ENCODE measurements at places on chromosomes 12 and 14. TPM values are rescaled to one million over a fixed set of nuclear protein-coding genes. Genes with fewer than 3 reads are reported as not detected.

Gene C1QL4
- total RNA-seq: not detected

Gene POTEM
- total RNA-seq: not detected

Gene TMPRSS12
- total RNA-seq: not detected

GRCh38 chr12:52264435-52264825, 10.0 kb upstream of the KRT86 start:
- no peak for DNase-seq

- DNase-seq: no peak
These were observed 100.3 kb upstream of the FAR2 start for GRCh38 chr12:29048787-29049186.

Measured in dermis microvascular lymphatic vessel endothelial cell (primary cell).